ENCODE measurements at places on chromosomes 4 and X.
A peak's percentile ranks its signal among the peaks of the same experiment; 100 is the strongest.

- DNase-seq: no peak
Observed at GRCh38 chr4:94253036-94253435, 45.4 kb downstream of the SMARCAD1 start.

GRCh38 chrX:43283187-43283586 is 372.9 kb upstream of the MAOA start:
- no peak for DNase-seq

GRCh38 chr4:1610791-1611500 is 73.2 kb downstream of the FAM53A start:
- no peak for DNase-seq

DNA sequence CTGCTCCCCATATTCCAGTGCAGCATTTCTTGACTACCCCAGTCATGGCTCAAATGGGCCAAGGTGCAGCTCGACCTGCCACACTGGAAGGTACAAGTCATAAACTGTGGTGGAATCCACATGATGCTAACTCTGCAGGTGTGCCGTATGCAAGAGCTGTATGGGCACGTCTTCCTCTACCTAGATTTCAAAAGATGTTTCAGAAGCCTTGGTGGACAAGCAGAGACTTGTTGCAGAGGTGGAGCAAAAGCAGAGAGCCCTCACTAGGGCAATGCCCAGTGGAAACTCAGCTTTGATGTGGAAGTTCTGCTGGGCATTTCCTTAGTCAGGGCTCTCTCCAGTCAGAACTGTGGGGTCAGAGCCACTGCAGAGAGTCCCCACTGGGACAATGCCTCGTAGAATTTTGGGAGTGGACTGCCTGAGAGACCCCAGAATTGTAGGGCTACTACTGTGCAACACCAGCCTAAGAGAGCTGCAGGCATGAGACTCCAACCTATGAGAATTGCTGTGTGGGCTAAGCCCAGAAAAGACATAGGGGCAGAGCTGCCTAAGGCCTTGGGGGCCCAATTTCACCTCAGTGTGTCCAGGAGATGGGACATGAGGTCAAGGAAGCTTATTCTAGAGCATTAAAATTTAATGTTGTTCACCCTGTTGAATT is 65.7 kb downstream of the BEX3 start:
- no peak for DNase-seq

DNA sequence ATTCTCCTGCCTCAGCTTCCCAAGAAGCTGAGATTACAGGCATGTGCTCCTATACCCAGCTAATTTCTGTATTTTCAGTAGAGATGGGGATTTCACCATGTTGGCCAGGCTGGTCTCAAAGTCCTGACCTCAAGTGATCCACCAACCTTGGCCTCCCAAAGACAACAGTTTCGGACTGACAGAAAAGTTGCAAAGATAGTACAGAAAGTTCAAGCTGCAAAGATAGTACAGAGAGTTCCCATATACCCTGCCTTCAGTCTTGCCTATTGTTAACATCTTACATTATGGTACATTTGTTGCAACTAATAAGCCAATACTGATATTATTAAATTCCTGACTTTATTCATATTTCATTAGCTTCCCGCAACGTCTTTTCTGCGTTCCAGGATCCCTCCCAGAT is 65.8 kb downstream of the SUPT20HL2 start:
- no peak for DNase-seq

DNA sequence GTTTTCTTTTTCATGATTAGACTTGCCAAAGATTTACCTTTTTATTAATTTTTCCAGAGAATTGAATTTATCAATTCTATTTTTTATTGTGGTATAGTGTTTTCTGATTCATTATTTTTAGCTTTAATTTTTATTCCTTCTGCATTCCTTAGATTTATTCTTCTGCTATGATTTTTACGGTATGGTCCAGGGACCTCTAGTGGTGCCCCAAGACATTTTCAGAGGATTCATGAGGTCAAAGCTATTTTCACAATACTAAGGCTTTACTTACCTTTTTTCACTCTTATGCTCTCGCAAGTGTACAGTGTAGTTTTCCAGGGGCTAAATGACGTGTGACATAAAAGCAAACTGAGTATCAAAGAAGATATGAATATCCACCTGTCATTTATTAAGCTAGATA is 8.0 kb downstream of the RADX start:
- DNase-seq: no peak

- DNase-seq: no peak
Observed at GRCh38 chr4:53767482-53767881, 176.2 kb upstream of the LNX1 start.

DNA sequence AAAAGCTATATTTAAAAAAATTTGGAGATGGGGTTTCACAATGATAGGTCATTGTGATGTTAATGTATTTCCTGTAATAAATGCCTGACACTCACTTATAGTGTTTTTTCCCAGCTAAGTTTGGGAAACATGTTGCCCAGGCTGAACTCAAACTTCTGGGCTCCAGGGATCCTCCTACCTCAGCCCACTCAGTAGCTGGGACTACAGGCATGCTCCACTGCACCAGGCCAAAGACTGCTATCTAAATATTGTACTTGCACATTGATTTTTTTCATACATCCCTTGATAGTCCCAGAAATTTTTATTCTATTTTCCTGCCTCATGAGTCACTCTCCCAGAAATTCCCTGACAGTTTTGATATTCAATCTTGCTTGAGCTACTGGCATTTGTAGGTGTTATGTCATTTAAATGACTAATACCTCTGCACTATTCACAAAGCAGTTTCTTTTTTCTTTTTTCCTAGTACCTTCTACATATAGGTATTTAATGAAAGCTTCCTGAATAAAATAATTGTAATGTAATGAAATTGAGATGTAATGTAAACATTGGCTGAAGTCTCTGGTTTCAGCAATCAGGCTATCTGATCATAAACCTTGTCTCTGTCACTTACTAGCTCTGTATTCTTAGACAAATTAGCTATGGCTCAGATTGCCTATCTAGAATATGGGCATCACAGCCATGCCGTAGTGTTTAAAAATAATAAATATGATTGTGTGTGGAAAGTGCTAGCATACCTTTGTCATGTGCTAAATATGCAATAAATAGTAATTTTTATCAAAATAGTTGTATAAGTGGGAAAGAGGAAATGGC is 1973.0 kb upstream of the AGA start:
- no peak for DNase-seq

DNA sequence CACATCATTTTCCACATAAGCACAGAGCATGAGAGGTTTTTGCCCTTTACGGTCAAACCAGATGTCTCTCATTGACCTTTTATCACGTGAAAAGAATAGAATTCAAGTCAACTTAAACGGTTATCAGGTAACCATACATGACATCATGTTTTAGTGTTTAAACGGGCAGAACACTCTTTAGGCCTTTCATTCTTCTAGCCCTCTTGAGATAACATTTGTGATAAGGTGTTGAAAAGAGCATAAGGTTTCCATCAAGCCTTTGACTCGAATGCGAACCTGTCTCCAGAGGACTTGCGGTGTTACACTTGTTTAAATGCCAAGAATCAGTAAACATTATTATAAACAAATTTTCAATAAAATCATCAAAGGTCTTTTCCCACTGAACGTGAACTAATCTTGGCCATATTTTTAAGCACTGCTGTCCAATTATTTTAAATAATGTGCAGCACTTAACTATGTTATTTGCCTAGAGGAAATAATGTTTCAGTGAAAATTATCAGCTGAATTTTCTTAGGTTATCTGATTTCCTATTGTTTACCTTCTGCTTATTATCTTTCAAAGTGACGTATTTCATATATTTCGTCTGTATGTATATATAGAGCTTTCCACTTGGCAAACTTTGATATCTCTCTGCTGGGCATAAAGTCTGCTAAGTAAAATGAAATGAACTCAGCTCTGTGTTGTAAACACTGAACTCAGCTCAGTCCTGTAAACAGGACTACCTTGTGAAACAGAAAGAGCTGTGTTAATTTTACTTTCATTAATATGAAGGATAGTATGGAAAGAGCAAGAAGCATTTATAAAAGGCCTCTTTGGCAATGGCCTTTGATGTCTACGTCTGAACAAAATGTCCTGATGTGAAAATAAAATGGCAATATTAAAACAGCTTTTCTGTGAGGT is 33.3 kb downstream of the TENM3 start:
- DNase-seq: no peak

DNA sequence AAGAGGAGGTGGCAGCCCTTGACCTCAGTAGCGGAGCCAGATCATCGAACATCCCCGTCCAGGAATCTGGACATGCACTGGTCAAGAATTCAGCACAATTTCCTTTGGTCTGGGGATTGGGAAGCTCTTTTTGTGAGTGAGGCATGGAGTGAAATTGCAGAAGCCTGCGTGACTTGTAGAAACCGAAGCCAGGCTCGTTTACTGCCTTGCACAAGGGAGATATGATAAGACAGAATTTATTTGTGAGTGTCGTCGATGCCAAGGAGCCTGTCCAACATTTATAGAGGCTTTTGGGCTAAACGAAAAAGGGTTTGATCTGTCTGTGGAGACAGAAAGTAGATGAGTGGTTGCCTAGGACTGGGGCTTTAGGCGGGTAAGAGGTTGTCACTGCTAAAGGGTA is 50.6 kb downstream of the TBL1X start:
- peak; percentile 36 for DNase-seq

DNA sequence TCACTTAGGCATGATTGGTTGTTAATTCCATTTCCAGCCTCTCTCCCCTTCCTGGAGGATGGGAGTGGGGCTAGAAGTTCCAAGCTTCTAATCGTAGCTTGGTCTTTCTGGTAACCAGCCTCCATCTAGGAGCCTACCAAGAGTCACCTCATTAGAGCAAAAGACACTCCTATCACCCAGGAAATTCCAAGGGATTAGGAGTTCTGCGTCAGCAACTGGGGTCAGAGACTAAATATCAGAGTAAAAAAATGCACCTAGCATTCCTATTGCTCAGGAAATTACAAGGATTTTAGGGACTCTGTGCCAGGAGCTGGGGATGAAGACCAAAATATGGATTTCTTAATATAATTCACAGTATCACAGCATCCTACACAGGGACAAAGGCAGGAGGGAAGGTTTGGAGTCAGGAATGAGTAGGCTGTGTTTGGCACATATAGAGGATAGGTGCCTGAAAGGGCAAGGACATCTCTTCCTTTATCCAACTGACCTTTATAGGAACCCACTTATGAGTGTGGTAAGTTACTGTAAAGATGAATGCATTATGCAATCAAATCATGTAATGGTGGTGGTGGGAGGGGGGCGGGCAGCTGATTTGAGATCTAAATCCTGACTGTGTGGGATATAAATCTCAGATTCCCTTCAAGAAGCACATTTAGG is 30.5 kb upstream of the LIMCH1 start:
- DNase-seq: no peak

DNA sequence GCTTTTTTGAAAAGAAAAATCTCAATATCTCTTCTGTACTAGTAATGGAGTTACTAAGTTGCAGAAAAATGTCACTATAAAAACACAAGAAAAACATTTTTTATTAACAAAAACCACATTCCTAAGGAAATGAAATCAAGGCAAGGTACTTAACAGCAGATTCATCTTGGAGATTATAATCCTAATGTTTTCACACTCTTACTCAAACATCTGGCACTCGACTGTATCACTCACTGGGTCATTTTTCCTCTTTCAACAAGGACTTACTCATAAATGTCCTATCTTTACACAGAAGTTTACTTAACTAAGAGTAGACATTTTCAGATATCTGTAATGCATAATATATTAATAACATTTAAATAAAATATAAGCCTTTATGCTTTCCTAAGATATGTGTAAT is 216.6 kb downstream of the NR3C2 start:
- DNase-seq: no peak

DNA sequence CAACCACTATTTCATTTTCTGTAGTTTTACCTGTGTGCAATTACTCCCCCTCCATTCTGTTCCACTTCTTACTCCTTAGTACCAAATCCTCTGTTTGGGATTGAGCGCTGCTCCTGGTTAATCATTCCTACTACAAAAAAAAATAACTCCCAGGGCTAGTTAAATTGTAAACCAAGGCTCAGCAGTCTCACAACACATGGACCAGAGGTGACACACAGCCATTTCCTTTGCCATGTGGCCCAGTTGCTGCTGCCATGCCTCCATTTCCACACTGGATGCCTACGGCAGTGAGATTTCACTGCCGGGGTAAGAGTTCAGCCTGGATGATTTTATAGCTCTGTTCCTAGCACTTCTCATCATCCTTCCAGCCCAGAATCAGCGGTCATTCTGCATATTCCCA is 107.2 kb downstream of the AKAP4 start:
- DNase-seq: no peak

- peak; percentile 24 for DNase-seq
Observed at GRCh38 chr4:10013722-10014121, 7.6 kb downstream of the SLC2A9 start.

- peak; percentile 48 for DNase-seq
Observed at GRCh38 chr4:3047464-3048286, 26.7 kb downstream of the HTT-AS start.

DNA sequence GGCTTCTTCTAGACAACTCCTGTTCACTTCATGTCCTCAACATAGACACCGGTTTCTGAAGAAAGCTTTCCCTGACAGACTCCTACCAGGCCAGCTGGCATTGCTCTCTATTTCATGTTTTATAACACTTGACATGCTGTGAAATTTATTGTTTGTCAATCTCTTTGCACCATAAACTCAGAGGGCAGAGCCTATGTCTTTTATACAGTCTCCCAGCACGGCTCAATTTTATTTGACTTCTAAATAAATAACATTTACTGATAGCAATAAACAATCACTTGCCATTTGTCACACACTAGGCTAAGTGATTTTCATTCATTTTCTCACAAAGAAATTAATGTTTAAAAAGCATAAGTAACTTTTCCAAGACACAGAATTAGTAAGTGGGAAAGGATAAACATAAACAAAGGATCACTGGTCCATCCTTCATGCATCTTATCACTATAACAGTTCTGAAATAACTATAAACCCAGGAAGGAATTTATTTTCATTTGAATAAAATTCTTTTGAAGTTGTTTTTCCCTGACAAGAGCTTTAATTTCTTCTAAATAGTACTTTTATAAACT is 577.6 kb downstream of the TECRL start:
- DNase-seq: no peak

DNA sequence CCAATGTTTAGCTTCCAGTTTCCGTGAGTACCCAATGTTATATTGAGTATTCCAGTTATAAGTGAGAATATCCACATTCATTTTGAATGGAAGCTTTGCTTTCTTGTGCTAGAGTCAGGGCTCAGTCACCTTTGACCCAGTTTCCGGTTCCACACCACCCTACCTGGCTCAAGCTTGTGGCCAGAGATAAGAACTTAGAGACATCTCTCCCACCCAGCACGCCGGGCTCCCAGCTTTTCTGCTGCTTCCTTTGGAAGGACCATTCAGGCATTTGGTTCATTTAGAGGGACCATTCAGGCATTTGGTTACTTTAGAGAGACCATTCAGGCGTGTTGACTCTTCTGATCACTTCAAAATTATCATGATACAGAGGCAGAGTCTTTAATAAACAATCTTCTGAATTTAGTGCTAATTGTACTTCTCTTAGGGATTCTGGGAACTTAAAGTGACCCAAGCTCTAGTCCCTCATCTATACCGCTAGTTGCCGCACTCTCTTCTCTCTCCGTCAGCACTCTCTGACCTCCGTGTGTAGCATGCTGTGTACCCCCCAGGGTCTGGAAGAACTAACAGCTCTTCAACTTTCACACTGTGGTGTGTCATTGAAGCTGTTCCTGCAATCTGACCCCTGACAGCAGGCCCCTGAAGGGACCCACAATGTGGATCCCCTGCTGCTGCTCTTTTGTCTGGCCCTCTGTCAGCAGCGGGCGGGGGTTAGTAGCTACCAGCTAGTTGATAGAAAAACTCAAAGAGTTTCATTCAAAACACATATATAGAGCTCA is 943.1 kb downstream of the ARAP2 start:
- no peak for DNase-seq

GRCh38 chr4:145276050-145276449 is 95.7 kb upstream of the OTUD4 start:
- no peak for DNase-seq

GRCh38 chr4:111031001-111031579 is 408.2 kb upstream of the PITX2 start:
- no peak for DNase-seq

- no peak for DNase-seq
Observed at GRCh38 chr4:147955827-147956558, 224.1 kb downstream of the ARHGAP10 start.
